Smooth muscle cell of the pulmonary artery (primary cell): ENCODE measurements at places on chromosomes 5 and 9. TPM values are rescaled to one million over a fixed set of nuclear protein-coding genes. Genes with fewer than 3 reads are reported as not detected.

The EXD3 gene
- total RNA-seq = 11.5 and 14.7 TPM in 2 replicates

The TMEM203 gene
- total RNA-seq = 36.8 and 39.2 TPM in 2 replicates

The NDUFAF2 gene
- 10.0 and 13.8 TPM in 2 replicates for total RNA-seq

The SUB1 gene
- total RNA-seq = 74.0 and 104 TPM in 2 replicates

The DMAC1 gene
- 4.5 and 5.7 TPM in 2 replicates for total RNA-seq

The NADK2 gene
- total RNA-seq = 36.3 and 38.8 TPM in 2 replicates

The SLC35A4 gene
- total RNA-seq = 38.0 and 39.9 TPM in 2 replicates

The C5orf47 gene
- total RNA-seq = not detected in 2 replicates

The OR5C1 gene
- total RNA-seq = not detected in 2 replicates

The SMIM32 gene
- 0.07 TPM in 1 of 2 replicates, not detected in the other for total RNA-seq

The CTSV gene
- total RNA-seq = 0.17 and 0.26 TPM in 2 replicates

The FGF18 gene
- total RNA-seq = 0.13 TPM in 1 of 2 replicates, not detected in the other

The CDH9 gene
- total RNA-seq = not detected in 2 replicates

The NSUN2 gene
- 48.1 and 64.0 TPM in 2 replicates for total RNA-seq

The LMX1B gene
- total RNA-seq = under 0.01 TPM in 1 of 2 replicates, not detected in the other

The PLAA gene
- total RNA-seq = 45.4 and 47.8 TPM in 2 replicates

The GCNT1 gene
- total RNA-seq = 32.3 and 73.3 TPM in 2 replicates

The SLC36A3 gene
- total RNA-seq = not detected in 2 replicates

The SLC25A46 gene
- total RNA-seq = 72.1 and 92.3 TPM in 2 replicates

The FBP2 gene
- not detected in 2 replicates for total RNA-seq

The CCDC192 gene
- not detected in 2 replicates for total RNA-seq

The SPINK7 gene
- not detected in 2 replicates for total RNA-seq

The IL9 gene
- total RNA-seq = not detected in 2 replicates

The PDCD1LG2 gene
- 9.1 and 22.8 TPM in 2 replicates for total RNA-seq

The HRCT1 gene
- 0.39 and 0.59 TPM in 2 replicates for total RNA-seq
